ENCODE measurements at places on chromosomes 4 and X.

DNA sequence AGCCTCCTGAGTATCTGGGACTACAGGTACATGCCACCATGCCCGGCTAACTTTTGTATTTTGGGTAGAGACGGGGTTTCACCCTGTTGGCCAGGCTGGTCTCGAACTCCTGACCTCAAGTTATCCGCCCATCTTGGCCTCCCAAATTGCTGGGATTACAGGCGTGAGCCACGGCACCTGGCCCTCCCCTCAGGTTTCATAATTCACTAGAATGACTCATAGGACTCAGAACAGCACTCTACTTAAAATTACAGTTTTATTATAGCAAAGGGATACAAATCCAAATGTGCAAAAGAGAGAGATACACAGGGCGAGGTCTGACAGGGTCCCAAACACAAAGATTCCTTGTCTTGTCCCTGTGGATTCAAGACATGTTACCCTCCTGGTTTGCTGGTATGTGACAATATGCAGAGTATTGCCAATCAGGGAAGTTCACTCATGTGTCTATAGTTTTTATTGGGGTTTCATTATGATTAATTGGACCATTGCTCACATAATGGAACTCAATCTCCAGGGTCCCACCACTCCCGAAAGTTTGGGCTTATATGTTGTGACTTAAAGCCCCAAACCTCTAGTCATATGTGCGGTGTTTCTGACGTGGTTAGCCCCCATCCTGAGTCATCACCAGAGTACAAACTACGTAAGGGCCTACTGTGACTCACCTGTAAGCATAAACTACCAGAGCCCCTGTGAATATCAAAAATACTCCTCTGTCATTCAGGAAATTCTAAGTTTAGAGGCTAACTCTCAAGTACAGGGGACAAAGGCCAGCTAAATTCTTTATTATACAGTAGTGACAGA lies 5.2 kb downstream of the YIPF6 start:
- peak; percentile 45 for DNase-seq

GRCh38 chr4:17911608-17912007 lies 100.8 kb downstream of the NCAPG start:
- no peak for DNase-seq

DNA sequence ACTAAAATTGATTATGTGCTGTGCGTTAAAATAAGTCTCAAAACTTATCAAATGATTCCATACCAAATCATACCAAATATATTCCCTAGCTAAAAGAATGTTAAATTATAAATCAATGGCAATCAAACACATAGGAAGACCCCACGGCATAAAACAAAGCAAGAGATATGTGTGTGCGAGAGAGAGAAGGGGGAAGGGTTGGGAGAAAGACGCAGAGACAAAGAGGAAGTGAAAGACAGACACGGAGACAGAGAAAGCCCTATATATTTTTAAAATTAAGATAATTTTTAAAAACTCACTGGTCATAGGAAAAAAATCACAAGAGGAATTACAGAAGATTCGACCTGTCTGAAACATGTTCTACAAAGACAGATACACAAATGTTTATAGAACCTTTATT lies 371.4 kb downstream of the NLGN4X start:
- no peak for DNase-seq

DNA sequence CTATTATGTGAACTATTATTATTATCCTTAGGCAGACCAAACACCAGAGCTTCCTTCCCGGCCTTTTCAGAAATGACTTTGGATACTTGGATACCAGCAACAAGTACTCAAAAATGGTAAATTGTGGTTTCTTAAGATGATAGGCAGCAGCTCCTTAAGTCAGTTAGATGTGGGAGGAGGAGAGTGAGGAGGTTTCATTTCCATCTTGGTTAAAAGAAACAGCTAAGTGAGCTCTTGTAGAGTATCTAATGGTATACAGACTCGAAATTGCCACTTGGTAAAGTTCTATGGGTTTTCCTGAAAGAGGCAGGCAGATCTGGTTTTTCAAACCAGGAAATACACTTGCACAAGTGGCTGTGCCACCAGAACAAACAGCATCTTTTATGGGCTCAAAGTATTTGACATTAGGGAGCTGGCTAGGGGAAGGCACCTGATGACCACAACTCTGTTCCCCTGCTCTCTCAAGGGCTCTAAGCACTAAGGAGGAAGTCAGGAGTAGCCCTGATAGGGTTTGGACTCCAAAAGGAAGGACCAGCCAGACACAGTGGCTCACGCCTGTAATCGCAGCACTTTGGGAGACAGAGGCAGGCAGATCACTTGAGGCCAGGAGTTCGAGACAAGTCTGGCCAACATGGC lies 130.9 kb downstream of the TMEM164 start:
- DNase-seq: no peak

DNA sequence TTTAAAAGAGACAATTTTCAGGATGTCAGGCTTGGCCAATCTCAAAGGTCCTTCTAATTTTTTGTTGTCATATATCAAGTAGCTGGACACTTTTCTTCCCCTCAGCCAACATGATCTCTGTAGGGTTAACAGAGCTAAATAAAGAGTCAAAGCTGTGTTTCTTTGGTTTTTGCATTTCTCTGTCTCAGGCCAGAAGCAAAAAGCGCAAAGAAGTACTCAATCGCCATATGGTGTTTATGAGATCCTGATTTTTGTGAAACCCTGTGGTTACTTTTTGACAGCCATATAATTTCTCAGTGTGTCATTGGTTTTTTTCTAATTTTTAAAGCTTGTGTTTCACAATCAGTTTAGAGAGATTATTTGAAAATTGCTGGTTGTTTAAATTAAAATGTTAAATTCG lies 111.9 kb downstream of the MAPK10 start:
- no peak for DNase-seq

DNA sequence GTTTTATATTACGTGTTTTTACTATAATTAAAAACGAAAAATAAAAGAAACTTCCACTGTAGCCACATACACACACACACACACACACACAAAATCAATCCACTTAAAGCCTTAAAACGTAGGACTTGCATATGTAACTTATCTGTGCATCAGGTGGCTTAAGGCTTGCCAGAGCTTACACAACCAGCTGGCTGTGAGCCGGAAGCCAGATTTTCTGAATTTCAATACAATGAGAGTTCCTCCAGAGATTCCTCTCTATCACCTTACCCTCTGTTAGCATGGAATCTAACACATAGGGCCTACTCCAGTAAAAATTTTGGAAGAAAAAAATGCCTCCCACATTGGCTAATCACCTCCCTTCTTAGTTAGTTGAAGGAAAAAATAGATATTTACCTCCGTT lies 27.9 kb upstream of the SLITRK4 start:
- DNase-seq: no peak

DNA sequence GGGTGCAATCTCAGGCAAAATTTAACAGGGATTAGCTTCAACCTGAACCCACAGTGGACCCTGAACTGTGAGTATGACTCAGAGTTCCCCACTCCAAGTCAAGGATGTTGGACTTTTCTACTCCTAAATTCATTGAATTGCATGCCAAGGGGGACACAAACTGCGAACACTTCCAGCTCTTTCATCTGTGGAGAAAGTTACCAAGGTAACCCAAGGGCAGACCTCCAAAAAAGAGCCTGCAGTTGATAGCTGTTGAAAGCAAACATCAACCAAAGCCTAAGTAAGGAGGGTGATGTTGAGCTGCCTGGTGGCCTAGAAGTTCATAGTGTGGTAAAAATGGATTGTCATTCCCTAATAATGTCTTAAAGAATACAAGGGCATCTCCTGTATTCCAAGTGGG lies 1242.9 kb downstream of the C4orf33 start:
- no peak for DNase-seq

DNA sequence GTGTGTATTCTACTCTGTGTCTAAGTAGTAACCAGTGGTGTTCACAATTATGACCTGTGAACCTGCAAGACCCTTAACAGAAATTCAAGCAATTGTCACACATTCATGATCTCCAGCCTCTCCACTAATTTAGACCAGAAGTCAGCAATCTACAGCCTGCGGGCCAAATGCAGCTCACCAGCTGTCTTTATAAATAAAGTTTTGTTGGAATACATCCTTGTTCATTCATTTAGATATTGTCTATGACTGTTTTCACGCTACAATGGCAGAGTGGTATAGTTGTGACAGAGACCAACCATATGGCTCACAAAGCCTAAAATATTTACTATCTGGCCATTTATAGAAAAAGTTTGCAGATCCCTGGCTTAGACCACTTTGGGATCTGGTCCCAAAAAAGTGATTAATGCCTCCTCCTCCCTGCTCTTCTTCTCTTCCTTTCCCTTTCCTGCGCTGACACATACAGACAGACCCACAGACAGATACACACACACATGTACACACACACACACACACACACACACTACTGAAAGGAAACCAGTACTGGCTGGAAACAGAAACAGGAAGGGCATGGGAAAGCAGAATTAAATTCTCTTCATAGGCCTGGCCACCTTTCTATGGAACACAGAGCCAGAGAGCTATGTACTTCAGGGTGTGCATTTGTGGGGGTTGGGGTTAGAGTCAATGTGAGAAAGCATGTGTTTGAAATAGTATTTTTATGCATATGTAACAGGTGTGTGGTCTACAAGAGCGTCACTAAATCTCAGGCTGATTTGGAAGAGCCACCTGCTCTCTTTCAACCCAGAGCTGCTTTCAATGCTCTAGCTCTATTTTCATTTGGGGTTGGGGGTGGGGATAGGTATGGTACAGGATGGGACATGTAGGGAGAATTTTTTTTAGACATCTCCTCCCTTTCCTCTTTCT lies 49.7 kb upstream of the TMEM164 start:
- DNase-seq: no peak

DNA sequence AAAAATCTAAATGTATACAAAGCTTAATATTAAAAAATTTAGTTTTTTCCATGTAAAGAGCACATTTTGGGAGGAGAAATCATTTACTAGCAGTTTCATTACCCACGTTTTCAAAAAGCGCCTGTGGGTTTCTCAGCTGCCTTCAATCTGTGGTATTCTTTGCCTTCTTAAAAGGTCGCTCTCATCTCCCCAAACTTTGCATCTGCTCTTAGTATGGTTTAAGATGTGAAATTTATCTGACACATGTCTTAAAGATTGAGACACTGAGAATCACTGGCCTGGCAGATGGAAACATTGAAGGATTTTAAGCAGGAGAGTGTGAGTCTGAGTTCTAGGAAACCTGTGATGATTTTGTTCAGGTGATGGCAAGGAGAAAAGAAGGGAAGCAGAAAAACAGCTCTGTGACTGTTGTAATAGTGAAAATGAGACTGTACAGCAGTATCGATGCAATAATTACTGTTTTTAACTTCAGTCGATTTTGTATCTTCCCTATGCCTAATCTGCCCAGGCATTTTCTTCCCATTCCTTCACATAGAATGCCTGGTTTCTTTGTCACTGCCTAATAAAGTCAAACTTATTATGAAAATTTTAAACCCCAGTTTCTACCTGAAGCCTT lies 75.9 kb downstream of the PAQR3 start:
- DNase-seq: no peak

- no peak for DNase-seq
These were observed 534.4 kb downstream of the MID1IP1 start for GRCh38 chrX:39335513-39336235.

DNA sequence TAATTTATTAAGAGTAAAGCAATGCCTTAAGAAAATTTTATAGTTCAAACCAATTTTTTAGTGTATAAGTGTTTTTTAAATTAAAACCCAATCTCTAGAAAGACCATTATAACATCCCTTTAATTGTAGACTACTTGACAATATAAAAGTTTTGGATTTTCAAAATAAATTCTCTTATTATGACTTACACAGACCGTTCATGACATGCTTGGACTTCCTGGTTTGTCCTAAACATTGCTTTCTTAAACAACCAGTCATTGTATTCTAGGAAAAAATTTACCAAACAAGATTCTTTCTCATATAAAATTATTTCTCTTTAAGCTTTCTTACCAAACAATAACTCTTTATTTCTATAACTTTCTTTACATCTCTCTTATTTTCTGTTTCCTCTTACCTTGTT lies 49.0 kb upstream of the CXorf51A start:
- DNase-seq: no peak

- no peak for DNase-seq
These were observed 103.7 kb upstream of the SCML1 start for GRCh38 chrX:17633546-17633945.

DNA sequence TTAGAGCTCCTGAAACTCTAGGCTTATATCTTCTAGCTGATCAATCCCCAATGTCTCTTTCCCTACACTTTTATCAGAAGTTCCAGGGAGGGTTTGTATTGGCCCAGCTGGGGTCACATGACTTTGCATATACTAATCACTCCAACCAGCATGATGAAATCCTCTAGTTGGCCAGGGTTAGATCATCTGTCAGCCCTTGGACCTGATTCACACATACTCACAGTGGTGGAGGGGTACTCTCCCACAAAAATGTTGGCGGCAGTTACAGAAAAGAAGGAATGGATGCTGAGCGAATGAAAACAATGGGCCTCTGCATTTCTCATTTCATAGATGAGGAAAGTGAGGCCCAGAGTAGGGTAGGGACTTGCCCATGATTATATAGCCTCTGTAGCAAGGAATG lies 151.1 kb downstream of the PJA1 start:
- no peak for DNase-seq

GRCh38 chrX:121008920-121009319 lies 23.4 kb upstream of the CT47A1 start:
- DNase-seq: no peak

DNA sequence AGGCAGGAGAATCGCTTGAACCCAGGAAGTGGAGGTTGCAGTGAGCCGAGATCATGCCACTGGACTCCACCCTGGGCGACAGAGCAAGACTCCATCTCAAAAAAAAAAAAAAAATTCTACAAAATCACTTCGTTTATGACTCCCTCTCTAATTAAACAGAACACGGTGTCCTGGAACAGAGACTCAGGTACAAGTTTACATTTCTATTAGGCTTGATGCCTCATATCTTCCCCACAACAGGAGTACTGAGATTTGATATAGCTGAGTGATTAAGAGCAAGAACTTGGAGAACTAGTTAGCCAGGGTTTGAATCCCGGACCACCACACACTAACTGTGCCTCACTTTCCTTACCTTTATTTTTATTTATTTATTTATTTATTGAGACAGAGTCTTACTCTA lies 42.2 kb upstream of the KLF3 start:
- no peak for DNase-seq

- DNase-seq: no peak
These were observed 157.8 kb upstream of the AADAT start for GRCh38 chr4:170247596-170247995.

GRCh38 chrX:42422961-42423360 lies 355.0 kb downstream of the PPP1R2C start:
- DNase-seq: no peak

- no peak for DNase-seq
These were observed 8.5 kb upstream of the USP9X start for GRCh38 chrX:41076742-41077141.

DNA sequence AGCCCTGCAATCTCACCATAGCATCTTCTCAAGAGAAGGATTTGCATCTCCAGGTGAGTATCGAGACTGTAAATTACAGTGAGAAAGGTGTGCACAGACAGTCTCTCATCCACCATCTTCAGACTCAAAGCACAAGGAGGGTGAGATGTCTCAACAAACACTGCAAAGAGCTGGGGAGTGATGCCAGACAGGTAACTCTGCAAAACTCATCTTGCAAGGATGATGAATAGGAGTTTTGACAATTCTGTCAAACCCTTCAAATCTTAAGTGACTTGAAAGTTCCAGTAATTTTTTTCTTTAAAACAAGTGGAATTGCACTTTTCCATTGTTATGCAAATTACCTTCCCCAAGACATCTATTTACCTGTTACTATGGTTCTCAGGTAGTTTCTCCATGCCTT lies 277.2 kb upstream of the VCX3A start:
- no peak for DNase-seq

- no peak for DNase-seq
These were observed 200.0 kb upstream of the MAD2L1 start for GRCh38 chr4:120266602-120267001.

- no peak for DNase-seq
These were observed 29.9 kb downstream of the MAGEA10 start for GRCh38 chrX:152108527-152108926.
